ENCODE measurements at places on chromosomes 4 and X.

- no peak for DNase-seq
Observed at GRCh38 chr4:175773566-175773965, 38.5 kb downstream of the GPM6A start.

DNA sequence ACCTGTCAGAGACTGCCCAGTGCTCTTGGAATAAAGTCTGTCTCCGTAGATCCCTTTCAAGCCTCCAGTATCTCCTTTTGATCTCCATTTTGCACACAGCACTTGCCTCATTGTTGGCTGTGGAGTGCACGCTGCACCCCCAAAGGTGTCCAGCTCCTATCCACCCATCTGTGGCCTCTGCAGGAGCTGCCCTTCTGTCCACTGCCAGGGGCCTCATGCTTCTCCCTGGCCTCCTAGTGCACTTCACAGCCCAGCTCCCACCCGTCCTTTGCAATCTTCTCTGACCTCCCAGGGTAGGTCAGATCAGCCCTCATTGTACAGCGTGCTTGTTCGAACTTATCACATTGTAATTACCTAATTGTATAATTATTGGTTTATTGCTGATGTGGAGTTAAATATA is 18.9 kb downstream of the KIT start:
- no peak for DNase-seq

DNA sequence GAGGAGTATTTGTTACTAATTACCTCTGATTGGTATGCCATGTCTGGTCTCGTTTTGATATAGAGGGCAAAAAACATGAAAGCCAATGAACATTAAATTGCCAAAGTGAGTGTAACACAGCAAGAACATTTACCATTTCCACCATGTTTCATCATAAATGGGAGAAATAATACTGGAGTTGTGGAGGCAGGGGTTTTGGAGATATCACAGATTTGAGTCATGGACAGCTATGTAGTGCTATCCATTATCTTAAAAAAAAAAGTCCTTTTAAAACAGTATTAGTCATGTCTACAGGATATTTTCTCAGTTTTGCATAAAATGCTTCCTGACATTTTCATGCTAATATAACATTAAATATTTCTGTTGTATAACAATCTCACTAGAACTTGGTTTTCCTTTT is 301.2 kb downstream of the IL1RAPL1 start:
- DNase-seq: no peak

DNA sequence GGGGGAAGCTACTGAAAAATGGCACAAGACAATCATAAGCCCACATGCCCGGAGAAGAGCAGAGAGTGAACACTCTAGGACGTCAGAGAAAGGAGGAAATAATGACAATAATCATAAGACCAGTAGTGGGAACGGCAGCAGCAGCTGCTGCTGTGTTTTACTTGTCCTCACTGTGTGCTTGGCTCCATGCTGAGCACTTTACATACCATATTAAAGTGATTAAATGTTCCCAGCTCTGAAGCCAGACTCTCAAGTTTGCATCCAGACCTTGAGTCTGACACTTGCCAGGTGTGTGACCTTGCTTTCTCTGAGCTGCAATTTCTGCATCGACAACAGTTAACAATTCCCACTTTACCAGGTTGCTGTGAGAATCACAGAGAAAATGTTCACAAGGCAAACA is 255.4 kb downstream of the SPANXN1 start:
- DNase-seq: no peak

DNA sequence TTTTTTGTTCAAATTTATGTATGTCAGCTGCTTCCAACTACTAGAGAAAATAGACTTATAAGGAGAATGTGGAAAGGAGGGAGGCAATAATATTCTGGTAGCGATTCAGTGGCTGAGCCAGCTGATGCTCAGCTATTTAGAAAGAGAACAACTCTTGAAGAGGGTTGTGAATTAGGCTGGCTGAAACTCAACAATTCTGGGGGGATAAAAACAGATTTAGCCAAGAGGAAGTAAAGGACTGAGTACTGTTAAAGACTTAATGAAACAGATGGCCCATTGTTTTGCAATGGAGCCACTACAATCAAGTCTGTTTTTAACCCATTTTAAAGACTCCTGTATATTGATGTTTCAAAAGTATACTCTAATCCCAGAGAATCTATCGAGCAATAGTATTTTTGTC is 1058.9 kb downstream of the C4orf33 start:
- no peak for DNase-seq

Data from GM20000 (cell line).